ENCODE measurements at places on chromosomes 11 and 22. TPM values are rescaled to one million over a fixed set of nuclear protein-coding genes. Genes with fewer than 3 reads are reported as not detected.

DNA sequence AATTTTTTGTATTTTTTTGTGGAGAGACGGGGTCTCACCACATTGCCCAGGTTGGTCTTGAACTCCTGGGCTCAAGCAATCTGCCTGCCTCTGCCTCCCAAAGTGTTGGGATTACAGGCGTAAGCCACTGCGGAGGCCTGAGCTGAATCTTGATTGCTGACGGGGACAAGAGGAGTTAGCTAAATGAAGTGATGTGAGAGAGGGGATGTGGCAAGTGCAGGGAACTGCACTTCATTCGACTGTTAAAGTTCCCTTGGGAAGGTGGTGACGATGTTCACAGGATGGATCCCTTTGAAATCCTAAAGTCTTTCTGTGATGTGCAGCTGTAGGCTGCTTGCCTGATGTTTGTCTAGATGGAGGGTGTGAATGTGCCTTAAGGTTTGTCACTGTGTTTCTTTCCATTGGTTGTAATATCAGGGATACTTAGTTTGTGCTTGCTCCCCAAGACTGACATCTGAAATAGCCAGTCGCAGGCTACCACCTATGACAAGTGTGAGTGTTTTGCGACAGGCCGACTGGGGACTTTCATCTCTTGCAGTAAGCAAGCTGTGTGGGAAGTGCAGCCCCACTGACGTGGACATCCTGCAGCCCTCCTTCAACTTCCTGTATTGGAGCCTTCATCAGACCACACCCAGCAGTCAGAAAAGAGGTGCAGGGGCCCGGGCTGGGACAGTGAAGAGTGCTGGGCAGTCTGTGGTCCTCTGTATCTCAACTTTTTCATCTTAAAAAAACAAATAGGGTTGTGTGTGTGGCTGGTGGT is 19.6 kb upstream of the CCDC134 start:
- no peak for DNase-seq

DNA sequence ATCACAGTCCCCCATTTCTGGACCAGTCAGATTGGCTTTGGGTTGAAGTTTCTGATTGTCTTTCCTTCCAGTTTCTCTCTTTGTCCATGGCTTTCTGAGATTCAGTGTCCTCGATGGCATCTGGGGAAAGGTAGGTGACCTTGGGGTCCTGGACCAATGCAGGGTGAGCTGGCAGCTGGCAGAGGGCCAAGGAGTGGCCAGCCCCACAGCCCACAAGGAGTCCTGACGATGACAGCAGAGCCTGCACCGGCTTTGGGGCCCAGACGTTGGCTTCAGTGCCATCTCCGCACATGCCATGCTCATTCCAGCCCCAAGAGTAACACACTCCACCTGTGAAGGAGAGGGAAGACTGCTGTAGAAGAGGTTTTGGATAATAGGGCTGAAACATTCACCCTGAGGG is 53.5 kb downstream of the KCNC1 start:
- no peak for DNase-seq

GRCh38 chr11:45715418-45715817 is 50.0 kb upstream of the CHST1 start:
- peak; percentile 15 for DNase-seq

The CHID1 gene
- 100 TPM for polyA plus RNA-seq

- peak; percentile 13 for DNase-seq
These were observed 568.5 kb downstream of the KCNA4 start for GRCh38 chr11:29448246-29448877.

The OR10A6 gene
- polyA plus RNA-seq, result 0.05 TPM

DNA sequence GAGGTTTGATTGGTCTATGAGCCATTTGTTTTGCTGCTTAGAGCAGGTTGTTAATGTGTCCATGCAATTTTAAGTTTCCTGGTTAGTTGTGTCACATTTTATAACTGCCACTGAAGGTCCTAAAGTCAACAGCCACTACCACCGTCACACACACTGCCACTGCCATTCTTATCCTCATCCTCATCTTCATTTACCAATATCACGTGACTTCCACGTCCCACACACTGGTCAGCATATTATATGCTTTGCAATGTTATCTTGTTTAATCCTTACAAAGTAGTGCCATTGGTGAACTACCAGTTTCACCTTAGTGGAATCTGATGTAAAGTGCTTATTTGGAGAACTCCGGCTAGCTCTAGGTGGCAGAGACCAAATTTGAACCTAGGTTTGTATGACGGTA is 9.7 kb downstream of the MMP26 start:
- no peak for DNase-seq

- DNase-seq, result no peak
These were observed 93.3 kb downstream of the ABTB2 start for GRCh38 chr11:34264303-34265110.

GRCh38 chr11:132006884-132007580 is 636.6 kb downstream of the NTM start:
- DNase-seq, result no peak

GRCh38 chr22:35315855-35316745 is 16.4 kb downstream of the TOM1 start:
- DNase-seq, result no peak

The ANGPTL5 gene
- not detected for polyA plus RNA-seq

GRCh38 chr11:12267921-12268320 is 109.5 kb upstream of the PARVA start:
- DNase-seq, result no peak

The SPI1 gene
- 3.4 TPM for polyA plus RNA-seq

The GDPD4 gene
- 0.17 TPM for polyA plus RNA-seq

DNA sequence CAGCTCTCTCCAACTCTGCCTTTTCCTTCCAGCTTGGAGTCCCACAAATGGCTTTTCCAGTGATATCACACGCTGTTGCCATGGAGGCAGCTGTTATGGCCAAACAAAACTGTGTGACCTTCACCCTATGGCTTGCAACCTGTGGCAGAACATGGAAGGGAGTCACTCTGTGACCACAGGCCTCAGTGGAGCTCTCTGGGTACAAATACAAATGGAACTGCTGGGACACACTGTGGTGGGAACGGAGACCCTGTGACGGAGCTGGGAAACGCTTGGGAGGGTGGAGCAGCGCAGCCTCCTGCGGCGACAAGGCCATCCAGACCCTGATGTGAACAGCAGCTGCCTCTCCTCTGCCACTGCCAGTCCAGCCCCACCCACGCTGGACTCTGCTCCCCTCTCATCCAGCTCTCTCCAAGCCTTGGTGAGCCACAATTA is 162.5 kb downstream of the ETS1 start:
- DNase-seq, result no peak

The C11orf86 gene
- polyA plus RNA-seq, result not detected

DNA sequence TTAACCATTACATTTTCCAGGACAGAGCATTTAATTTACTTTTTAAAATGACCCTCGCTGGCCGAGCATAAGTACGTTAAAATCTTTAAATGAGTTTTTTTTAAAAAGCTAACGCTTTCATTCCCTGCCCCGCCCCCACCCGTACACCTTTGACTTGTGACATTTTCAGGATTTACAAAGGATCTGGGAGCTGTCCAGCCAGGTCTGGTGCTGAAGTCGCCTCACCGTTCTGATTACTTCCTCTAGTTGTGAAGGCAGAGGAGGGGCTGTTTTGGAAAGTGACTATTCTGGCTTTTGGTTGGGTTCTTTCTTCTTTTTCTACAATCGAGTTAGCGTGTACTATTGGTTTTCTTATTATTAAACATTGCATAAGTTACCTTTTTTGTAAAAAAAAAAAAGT is 2.9 kb downstream of the C11orf87 start:
- DNase-seq, result peak; percentile 69

DNA sequence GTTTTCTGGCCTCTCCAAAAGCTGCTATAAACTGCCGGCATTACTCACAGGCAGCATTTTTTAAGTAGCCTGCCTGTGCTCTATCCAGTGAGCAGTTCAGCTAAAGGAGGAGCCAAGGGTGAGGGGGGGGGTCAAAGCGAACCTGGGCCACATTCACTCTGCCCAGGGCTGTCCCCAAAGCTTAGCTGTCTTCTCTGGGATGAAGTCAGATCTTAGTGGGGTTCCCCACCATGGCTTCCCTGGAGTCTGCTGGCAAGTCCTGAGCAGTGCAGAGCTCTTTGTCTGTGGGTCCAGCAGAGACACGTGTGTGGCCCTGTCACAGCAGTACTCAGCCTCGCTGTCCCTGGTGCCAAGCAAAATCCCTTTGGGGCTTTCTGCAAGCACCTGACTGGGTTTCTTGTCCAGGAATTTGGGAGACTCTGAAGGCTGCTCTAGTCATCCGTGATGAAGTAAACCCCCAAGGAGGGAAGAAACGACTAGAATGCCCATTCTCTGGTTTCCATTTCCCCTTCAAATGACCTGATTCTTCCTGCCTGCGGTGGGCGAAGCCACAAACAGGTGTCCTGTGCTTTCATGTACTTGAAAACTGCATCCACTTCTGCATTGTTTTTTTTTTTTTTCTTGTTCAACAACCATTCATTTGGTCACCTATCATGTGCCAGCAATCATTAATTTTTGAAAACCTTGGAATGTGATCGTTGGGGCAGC is 2.6 kb downstream of the KCNJ5 start:
- DNase-seq, result no peak

The SEPTIN5 gene
- 32.1 TPM for polyA plus RNA-seq

DNA sequence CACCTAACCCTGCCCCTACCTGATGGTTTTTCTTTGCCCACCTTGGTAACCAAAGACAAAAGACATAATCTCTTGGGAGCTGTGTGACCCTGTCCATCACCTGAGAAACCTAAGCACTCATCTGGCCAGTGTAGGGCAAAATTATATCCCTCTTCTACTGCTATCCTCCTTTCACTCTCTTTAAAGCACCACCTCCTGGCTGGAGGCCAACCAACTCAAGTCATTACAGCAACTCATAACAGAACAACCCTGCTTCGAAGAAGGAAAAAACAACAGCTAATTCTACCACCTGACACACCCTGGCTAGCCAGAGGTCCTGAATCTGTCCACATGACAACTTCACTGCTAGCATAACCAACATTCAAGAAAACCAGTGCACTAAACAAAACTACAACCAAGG is 45.5 kb downstream of the GAS2 start:
- no peak for DNase-seq

DNA sequence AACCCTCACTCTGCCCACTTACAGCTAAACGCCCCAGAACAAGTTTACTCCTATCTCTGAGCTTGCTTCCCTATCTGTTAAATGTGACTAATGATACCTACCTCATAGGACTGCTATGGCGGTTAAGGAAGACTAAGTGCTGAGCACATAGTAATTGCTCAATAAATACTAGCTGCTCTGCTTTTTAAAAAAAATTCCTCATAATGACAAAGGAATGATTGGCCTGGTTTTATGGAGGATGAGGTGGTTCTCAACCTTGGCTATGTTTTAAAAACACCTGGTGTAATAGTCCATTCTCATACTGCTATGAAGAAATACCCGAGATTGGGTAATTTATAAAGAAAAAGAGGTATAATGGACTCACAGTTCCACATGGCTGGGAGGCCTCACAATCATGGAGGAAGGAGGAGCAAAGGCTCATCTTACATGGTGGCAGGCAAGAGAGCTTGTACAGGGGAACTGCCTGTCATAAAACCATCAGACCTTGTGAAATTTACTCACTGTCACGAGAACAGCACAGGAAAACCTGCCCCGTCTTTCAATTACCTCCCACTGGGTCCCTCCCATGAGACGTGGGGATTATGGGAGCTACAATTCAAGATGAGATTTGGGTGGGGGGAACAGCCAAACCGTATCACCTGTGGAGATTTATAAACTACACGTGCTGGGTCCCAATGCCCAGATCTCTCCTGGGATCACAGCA is 127.2 kb upstream of the SYT13 start:
- DNase-seq, result peak; percentile 46

GRCh38 chr22:20180640-20181039 is 29.8 kb upstream of the CCDC188 start:
- DNase-seq, result no peak

- no peak for DNase-seq
These were observed 2.6 kb downstream of the AP1B1 start for GRCh38 chr22:29385748-29386147.

DNA sequence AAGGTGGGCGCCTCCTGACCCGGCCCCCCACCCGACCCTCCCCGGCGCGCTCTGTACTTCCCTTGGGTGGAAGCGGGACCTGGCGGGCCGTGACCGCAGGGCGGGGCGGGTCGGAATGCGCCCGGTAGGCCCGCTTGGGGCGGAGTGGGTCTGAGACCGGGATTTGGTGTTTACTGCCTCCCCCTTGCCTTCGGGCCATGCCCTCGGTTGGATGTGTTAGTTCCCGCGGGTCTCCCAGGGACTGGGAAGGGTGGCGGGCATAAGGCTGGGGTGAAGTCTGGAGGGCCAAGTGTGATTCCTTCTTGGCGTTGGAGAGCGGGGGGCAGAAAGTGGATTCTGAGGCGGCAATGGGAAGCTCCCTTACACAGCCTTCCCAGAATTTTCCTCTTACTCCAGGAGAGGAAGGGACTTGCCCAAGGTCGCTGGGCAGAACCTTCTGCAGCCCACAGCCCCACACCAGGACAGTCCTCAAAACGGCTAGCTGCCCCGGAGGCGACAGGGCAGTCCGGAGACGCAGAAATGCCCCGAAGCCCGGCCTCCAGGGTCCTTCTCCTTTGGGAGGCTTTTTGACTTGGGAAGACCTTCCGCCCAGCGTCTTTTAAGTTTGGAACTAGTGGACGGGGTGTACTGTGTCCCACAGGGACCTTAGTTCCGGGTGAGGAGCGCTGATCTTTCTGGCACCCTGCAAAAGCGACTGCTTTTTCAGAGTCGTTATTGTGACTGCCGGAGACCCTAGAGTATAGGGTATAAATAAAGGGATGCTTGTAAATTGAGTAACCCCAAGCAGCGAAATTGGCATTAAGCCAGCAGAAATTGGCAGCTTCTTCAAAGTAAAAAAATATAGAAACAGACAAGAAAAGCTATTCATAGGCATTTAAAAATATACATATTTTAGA is 647 bp downstream of the SWAP70 start:
- DNase-seq, result peak; percentile 50

GRCh38 chr11:56486801-56487200 is 4.4 kb downstream of the OR5M8 start:
- no peak for DNase-seq

The GTSE1 gene
- polyA plus RNA-seq, result 25.2 TPM

GRCh38 chr11:23236826-23237555 is 376.7 kb upstream of the CCDC179 start:
- DNase-seq, result no peak

- no peak for DNase-seq
These were observed 46.5 kb upstream of the CD5 start for GRCh38 chr11:61055776-61056175.

- no peak for DNase-seq
These were observed 14.0 kb downstream of the ARVCF start for GRCh38 chr22:20002636-20003035.

The C11orf87 gene
- 0.22 TPM for polyA plus RNA-seq

- no peak for DNase-seq
These were observed 28.8 kb upstream of the SERPIND1 start for GRCh38 chr22:20745119-20745518.

Data from left kidney (tissue), 8 donors.